ENCODE measurements at places on chromosomes 16 and 17. TPM values are rescaled to one million over a fixed set of nuclear protein-coding genes. Genes with fewer than 3 reads are reported as not detected.

GGT6 gene
- 0.15 TPM for polyA plus RNA-seq

CRYBA1 gene
- polyA plus RNA-seq, result not detected

PCGF2 gene
- polyA plus RNA-seq, result 93.1 TPM

CEP112 gene
- 10.4 TPM for polyA plus RNA-seq

GRAP gene
- polyA plus RNA-seq, result 5.5 TPM

KLHL10 gene
- polyA plus RNA-seq, result not detected

KREMEN2 gene
- 1.4 TPM for polyA plus RNA-seq

ANKRD40CL gene
- not detected for polyA plus RNA-seq

SUZ12 gene
- 23.7 TPM for polyA plus RNA-seq

DGKE gene
- polyA plus RNA-seq, result 11.0 TPM

GNPTG gene
- polyA plus RNA-seq, result 96.8 TPM

CLDN6 gene
- polyA plus RNA-seq, result 0.43 TPM

TAT gene
- polyA plus RNA-seq, result 0.26 TPM

ALOX12B gene
- polyA plus RNA-seq, result 0.60 TPM

FOXC2 gene
- polyA plus RNA-seq, result 31.1 TPM

HEATR3 gene
- 21.8 TPM for polyA plus RNA-seq

MT4 gene
- not detected for polyA plus RNA-seq

DNAH9 gene
- 21.4 TPM for polyA plus RNA-seq

ATP2A1 gene
- polyA plus RNA-seq, result 2.6 TPM

CEP131 gene
- 26.6 TPM for polyA plus RNA-seq

C17orf113 gene
- polyA plus RNA-seq, result 3.4 TPM

TAC4 gene
- polyA plus RNA-seq, result not detected

LCMT1 gene
- polyA plus RNA-seq, result 69.1 TPM

All from spinal cord (tissue), 10 donors.